Activated CD4-positive, alpha-beta T cell treated with anti-CD3 and anti-CD28 coated beads for 36 hours (primary cell): ENCODE measurements at places on chromosomes 12 and 14. TPM values are rescaled to one million over a fixed set of nuclear protein-coding genes. Genes with fewer than 3 reads are reported as not detected.
A peak's percentile ranks its signal among the peaks of the same experiment; 100 is the strongest.

The C3AR1 gene
- 0.57 TPM for total RNA-seq

The C14orf119 gene
- total RNA-seq, result 51.5 TPM

The PAPLN gene
- 0.30 TPM for total RNA-seq

DNA sequence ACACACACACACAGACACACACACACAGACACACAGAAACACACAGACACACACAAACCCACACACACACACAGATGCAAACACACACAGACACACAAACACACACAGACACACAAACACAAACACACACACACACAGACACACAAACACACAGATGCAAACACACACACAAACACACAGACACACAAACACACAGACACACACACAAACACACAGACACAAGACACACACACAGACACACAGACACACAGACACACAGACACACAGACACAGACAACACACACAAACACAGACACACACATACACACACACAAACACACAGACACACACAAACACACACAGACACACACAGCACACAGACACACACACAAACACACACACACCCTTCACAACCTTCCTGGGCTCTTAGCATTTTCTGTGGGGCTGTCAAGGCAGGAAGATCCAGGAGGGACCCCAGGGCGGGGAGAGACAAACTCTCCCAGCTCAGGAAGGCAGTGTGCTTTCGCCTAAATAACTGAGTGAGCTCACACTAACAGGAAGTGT, 24.2 kb upstream of the INF2 start:
- H3K27ac ChIP-seq, result peak overlapping the region; percentile 69
- peaks cover 28% of the 10 kb centered on the region for H3K4me1 ChIP-seq
- peaks cover 5% of the 10 kb centered on the region for H3K27me3 ChIP-seq

DNA sequence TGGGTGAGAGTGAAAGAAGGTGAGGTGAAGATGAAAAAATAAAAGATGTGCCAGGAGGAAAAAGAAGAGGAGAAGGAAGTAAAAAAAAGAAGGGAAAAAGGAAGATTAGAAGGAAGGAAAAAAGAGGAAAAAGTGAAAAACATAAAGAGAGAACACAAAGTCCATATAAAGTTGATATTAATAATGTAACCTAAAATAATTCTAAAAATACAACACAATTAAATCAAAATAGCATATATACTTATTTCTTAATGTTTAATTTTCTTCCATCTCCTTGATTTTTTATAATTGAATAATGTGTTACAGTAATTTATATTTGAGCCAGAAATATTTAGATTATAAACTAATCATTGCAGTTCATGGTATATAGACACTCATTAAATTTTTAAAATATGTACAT, 124.4 kb upstream of the NOVA1 start:
- H3K27ac ChIP-seq, result no peak overlapping the region
- no peak for DNase-seq
- no peaks in the 10 kb centered on the region for H3K4me1 ChIP-seq
- H3K27me3 ChIP-seq, result no peaks in the 10 kb centered on the region
- no peak overlapping the region for H3K4me3 ChIP-seq

- H3K4me3 ChIP-seq, result no peak overlapping the region
- H3K36me3 ChIP-seq, result no peaks in the 10 kb centered on the region
- peaks cover 17% of the 10 kb centered on the region for H3K27me3 ChIP-seq
- no peak for DNase-seq
- no peaks in the 10 kb centered on the region for H3K4me1 ChIP-seq
Observed at GRCh38 chr12:108094056-108094649, 34.9 kb upstream of the WSCD2 start.

DNA sequence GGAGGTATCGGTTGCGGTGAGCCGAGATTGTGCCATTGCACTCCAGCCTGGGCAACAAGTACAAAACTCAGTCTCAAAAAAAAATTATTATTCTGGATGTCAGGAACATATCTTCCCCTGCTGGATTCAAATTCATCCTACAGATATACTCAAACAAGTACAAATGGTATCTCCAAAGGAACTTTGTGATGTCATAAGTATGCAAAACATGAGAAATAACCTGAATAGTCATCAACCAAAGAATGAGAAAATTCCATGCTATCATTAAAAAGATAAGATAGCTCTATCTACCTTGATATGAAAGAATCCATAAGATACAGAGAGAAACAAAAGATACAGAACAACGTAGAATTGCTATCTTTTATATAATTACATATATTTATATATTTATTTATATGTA, 67.7 kb downstream of the EEA1 start:
- H3K27me3 ChIP-seq, result no peaks in the 10 kb centered on the region
- DNase-seq, result no peak
- peaks cover 40% of the 10 kb centered on the region for H3K36me3 ChIP-seq
